ENCODE measurements at places on chromosomes 6 and 20.

DNA sequence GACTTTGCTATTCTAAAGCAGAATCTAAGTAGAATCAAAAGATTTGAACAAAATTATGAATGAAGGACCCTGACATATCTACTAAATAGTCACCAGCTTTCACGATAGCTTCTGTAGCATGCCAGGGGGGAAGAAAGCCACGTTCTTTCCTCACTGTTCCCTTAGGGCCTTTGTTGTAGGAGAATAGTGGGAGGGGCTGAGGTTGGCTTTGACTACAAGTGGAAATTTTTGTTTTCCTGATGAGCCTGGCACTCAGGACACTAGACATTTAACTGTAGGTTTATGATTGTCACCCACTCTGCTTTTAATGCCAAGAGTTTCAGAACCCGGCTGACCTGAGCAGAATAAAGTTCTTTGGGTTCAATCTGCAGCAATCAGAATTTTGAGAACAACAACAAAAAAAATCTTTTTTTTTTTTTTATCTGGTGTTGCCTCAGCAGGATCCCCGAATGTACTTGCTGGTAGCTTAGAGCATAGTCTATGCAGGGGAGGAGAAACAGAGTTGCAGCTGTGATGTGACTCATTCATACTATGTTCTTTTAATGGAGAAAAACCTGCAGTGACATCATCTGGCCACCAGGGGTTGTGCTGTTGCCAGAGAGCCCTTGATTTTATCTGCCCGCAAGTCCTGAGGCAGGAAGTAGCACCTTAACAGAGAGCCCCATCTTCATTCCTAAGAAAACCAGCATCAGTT, 38.5 kb downstream of the TPD52L1 start:
- peak; percentile 62 for DNase-seq

- DNase-seq, result no peak
Observed at GRCh38 chr6:159059885-159060506, 15.2 kb upstream of the TAGAP start.

DNA sequence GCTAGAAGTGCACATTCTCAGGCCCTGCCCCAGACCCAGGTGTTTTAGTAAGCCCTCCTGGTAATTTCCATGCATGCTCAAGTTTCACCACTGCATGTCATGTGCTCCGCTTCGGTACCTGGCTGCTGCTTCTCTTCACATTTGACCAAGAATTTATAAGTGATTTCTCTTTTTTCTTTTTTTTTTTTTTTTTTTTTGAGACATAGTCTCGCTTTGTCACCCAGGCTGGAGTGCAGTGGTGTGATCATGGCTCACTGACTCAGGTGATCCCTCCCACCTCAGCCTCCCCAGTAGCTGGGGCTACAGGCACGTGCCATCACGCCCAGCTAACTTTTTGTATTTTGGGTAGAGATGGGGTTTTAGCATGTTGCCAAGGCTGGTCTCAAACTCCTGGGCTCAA, 16.0 kb downstream of the TM9SF4 start:
- no peak for DNase-seq

DNA sequence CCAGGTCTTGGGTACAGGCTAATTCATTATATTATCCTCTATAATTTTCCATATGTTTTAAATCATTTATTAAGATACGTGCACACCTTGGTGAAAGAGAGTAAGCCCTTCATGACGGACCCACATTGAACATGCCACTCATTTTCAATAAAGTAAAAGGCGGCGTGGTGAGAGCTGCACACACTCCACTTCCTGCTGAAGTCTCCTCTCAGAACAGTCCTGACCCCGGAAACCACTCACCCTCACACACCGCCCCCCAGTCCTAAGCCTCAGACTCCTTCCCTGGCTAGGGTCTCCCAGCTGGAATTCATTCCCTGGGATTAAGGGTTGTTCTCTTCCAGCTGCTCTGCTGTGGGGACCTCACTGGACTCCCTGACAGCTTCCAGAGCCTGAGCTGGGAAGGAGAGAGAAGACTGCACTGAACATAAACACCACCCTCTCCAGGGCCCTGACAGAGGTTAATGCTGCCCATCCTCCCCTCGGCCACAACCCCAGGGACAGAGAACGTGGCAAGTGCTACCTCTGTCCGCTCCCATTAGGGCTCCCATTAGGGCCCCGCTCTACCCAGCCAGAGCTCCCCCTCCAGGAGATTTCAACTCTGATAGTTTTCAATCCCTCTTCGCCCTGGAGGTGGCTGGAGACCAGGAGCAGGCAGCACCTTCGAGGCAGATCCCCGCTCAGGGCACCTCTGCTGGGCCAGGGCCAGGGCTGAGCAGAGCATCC, 24.8 kb downstream of the GRM4 start:
- no peak for DNase-seq

DNA sequence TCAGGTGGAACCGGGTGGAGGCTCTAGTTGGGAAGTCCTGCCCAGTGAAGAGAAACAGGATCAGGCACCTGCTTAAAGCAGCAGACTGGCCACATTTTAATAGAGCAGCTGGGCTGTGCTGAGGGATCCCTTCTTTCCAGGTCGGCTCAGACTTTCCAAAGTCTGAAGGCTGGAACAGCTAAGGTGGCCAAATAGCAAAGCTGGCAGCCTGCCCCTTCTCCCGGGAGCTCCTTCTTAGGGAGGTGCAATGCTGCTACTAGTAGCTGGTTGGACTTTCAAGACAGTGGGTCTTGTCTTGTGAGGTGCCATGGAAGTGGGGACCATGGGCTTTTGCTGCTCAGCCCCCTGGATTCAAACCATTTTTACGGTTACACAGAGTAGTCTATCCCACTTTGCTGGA, 30.7 kb upstream of the CST5 start:
- no peak for DNase-seq

DNA sequence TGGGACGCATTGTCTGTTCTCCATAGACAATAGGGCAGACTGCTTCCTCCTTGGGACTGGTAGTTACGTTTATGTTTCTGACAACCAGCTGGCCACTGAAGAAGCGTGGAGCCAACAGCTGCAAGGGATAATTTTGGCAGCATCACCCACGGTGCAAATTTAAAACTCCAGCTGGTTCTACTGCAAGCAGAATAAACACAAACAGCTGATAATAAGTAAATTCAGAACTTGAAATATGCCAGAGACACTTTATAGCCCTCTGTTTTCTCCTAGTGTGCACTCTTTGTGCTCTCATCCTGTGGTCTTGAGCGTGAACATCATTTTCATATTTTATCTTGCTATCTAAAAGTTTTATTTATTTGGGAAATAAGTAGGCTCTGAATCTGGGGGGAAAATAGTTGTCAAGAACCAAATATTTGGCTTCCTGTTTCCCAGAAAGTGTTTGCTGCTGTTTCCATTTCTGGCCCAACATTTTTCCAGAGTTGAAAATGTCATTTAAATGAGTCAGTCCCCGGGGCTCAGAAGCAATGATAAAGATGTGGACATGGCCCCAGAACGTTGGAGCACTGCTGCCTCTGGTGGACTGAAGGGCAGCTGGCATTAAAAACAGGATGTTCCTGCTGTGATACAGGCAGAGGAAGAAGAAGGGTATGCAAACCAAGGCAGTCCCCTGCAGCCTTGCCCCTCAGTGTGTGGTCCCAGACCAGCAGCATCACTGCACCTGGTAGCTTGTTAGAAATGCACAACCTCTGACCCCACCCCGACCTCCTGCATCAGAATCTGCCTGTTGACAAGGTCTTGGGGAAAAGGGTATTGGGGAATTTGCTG, 12.5 kb upstream of the THBD start:
- peak; percentile 23 for DNase-seq

Measured in HTR-8/SVneo (cell line).